Neuronal stem cell (in vitro differentiated cells): ENCODE measurements at places on chromosomes 5 and 9.
A peak's percentile ranks its signal among the peaks of the same experiment; 100 is the strongest.

DNA sequence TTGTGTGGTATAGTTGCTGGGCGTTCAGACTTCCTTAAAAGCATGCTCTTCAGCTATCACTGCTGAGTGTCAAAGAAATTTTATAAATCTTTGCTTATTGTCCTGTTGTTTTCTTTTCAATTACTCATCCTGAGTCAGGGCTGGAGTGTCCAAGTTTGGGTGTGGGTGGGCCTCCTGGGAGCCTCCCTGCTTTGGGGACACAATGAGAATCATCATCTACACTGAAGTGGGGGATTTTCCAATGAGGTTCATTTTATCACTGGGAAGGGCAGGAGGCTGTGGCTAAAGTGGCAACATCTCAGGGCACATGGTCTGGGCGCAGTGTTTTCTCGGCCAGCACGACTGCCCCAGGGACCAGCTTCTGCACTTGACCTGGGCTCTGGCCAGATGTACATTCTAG lies 19.5 kb downstream of the GFPT2 start:
- no peak for DNase-seq

DNA sequence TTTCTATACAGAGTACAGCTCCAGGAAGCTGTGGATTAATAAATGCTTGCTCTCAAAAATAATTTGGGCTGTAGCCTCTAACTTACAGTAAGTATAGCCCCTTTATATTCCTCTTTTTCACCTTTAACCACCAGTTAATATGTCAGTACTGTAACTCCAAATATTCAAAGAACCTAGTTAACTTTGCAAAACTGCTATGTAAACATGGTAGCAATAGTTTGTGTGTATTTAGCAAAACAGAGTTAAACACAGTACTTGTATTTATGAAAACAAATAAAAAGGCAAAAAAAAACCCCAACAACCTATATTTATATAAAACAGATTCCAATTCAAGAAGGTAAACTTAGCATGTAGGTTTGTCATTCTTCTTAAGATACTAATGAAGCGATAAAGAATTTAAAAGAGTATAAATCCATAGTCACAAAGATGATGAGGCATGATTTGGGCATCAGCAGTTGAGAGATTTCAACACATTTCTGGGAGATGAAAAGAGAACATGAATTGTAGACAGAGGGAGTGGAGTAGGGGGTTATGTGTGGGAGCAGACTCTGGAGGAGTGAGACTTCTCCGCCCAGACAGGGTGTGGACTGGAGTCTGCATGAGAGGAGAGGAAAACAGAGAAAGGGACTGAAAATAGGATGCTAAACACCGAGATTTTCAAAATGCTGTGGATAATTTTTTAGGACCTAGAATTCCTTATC lies 47.0 kb upstream of the F2RL1 start:
- DNase-seq: no peak

- DNase-seq: no peak
These were observed 9.0 kb upstream of the IFNA8 start for GRCh38 chr9:21399956-21400355.

- DNase-seq: no peak
These were observed 83.5 kb upstream of the CCL21 start for GRCh38 chr9:34793428-34793827.

DNA sequence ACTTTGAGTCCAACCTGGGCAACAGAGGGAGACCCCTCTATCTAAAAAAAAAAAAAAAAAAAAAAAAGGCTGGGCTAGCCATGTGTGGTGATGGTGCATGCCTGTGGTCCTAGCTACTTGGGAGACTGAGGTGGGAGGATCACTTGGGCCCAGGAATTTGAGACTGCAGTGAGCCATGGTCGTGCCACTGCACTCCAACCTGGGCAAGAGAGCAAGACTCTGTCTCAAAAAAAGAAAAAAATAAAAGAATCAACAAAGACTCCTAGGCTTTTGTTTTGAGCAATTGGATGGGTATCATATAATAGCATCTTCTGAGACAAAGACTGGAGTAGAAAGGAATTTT lies 481.7 kb upstream of the PAPPA start:
- no peak for DNase-seq

DNA sequence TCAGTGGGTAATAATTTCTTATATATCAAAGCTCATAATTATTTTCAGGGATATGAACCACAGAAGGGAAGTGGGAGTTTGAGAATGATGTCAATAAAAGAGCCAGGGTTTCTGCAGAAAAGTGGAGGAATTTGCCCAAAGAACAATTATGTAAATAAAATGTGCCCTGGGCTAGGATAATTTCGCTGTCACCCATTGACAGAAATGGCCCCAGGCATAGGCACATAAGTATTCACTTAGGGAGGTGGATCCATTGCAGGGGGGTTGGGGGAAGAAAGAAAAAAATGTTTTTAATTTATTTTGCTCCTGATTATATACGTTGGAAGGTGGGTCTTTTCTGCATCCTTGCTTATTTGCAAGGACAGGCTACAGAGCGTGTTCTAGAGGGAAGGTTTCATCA lies 135.1 kb upstream of the IRX2 start:
- DNase-seq: no peak

- DNase-seq: no peak
These were observed 131.0 kb downstream of the PBX3 start for GRCh38 chr9:125878164-125878631.

GRCh38 chr5:126398791-126399190 lies 24.4 kb upstream of the GRAMD2B start:
- DNase-seq: no peak

- DNase-seq: no peak
These were observed 100.6 kb upstream of the IER5L start for GRCh38 chr9:129278391-129279237.

- no peak for DNase-seq
These were observed 1185.5 kb upstream of the WWC1 start for GRCh38 chr5:167105941-167106340.

GRCh38 chr9:127166651-127167524 lies 44.5 kb upstream of the ANGPTL2 start:
- DNase-seq: no peak

DNA sequence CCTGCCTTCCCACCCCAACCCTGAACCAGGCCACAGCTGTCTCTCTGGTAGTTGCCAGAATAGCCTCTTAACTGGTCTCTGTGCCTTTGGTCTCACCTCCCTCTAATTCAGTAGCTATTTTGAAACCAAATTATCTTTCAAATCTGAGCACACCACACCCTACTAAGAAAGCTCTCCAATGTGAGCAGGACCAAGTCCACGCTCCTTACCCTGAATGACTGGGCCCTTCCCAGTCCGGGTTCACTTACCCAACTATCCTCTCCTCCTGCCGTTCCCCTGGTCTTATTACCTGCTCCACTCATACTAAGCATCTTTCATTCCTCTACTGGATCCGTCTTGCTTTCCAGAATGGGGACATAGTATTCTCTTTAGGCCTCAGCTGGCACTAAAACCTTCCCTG lies 16.8 kb downstream of the ANKH start:
- DNase-seq: no peak

- no peak for DNase-seq
These were observed 198.1 kb downstream of the NR3C1 start for GRCh38 chr5:143205386-143205785.

GRCh38 chr5:95599252-95599651 lies 20.6 kb upstream of the GPR150 start:
- DNase-seq: no peak

GRCh38 chr9:93541581-93542349 lies 34.6 kb upstream of the PHF2 start:
- no peak for DNase-seq

DNA sequence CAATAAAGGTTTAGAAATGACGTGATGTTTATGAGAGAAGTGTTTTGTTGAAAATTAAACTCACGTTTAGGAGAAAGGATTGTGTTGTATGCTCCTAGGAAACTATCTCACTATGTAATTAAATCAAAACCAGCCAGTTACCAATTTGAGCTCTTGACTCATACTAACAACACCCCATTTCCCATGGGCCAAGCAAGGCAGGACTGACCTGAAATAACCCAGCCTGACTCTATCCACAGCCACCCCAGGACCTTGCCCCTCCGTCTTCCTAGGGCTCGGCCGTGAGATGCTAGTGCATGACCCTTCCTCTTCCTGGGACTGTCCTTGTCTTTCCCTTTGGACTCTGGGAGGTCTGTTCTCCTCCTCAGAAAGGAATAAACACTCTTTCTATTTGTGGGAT lies 16.4 kb downstream of the TLR4 start:
- DNase-seq: no peak

GRCh38 chr5:175092691-175093090 lies 351.3 kb downstream of the DRD1 start:
- no peak for DNase-seq

DNA sequence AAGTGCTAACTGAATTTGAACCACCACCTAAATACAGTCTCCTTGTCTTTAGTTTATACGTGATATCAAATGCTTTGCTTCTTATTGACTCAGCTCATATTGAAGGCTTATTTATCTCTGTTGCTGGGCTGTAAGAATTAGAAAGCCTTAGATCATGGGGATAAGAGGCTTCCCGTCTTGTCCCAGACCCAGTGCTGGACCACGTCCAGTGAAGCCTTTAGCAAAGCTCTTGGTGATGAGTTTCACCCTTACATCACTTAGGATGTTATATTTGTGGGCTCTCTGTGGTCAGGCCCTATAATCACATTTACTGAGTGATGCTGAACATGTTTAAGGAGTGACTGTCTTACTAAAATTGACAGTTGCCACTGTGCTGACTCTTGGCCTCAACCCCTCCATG lies 11.2 kb downstream of the FAM240B start:
- no peak for DNase-seq

GRCh38 chr9:38160613-38161215 lies 91.7 kb upstream of the SHB start:
- peak; percentile 65 for DNase-seq

GRCh38 chr5:67494186-67494855 lies 297.7 kb upstream of the CD180 start:
- no peak for DNase-seq

DNA sequence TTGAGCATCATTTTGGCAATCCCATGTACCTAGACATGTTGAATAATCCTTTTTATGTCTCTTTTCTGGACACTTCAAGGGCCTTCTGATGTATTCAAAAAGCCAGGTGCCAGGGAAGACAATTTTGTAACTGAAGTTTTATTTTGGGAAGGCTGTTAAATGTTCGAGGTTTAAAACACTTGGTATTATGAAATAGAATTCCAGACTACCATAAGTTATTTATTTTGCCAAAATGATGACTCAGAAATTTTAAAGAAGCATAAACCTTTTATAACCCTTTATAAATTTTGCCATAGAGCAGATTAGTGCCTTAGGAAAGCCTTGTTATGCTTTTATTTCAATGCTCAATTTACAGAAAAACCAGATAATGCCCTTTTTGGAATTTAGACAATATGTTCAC lies 30.3 kb upstream of the UHRF2 start:
- no peak for DNase-seq

- DNase-seq: no peak
These were observed 7.0 kb upstream of the MAMDC2 start for GRCh38 chr9:70036641-70037040.

- no peak for DNase-seq
These were observed 124.8 kb upstream of the SLC1A3 start for GRCh38 chr5:36481454-36482120.

DNA sequence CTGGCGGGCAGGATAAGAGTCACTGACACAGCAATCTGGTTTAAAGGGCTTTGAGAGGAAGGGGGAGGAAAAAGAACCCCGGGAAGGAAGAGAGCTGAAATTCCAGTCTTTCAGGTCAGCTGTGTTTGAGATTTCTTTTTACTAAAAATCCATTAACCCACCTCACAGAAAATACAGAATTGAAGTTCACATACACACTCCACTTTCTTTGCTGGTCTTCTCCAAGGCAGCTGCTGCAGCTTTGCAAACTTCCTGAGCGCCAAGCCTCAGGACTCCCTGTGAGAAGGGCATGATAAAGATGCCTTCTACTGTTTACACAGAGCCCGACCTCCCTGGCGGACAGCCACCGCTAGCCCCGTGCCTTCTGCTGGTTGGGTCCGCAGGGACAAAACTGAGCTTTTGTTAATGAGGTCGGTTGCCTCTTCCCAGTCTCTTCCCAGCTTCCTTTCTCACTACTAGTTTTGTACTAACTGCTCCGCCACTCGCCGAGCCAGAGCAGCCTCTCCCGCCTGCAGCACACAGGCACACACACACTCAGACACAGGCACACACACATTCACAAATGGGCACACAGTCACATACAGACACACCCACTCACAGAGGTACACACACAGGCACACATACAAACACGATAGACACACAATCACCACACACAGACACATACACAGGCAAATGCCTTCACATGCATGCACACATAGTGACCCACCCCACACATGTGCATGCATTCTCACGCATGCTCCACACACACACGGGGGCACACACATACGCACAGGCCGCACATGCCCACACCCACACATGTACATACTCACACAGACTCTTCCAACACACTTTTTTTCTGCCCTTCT lies at the start of gene FREM1:
FREM1 (minus strand) TSS at position 468 of the 845 bp plus-strand sequence. CDS start 41,451 bp downstream, outside the sequence.
- peak; percentile 48 for DNase-seq

DNA sequence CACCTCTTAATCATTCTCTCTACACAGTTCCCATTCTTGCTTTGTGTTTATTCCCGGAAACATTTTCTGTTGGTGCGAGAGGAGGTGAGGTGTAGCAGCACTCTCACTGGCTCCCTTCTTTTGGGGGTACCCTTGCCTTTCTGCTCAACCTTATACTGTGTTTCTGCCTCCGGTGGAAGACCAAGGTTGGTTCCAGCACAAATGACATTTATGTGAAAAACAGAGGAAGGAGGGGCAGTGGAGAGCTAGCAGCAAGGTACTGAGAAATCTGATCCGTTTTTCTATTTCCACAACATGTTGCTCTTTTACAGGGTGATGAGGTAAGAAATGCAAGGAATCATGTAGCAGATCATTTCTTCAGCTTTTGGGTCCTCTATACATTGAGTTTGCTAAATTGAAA lies 648.0 kb upstream of the DMAC1 start:
- no peak for DNase-seq

- DNase-seq: no peak
These were observed 101.4 kb downstream of the PPARGC1B start for GRCh38 chr5:149831492-149831891.

DNA sequence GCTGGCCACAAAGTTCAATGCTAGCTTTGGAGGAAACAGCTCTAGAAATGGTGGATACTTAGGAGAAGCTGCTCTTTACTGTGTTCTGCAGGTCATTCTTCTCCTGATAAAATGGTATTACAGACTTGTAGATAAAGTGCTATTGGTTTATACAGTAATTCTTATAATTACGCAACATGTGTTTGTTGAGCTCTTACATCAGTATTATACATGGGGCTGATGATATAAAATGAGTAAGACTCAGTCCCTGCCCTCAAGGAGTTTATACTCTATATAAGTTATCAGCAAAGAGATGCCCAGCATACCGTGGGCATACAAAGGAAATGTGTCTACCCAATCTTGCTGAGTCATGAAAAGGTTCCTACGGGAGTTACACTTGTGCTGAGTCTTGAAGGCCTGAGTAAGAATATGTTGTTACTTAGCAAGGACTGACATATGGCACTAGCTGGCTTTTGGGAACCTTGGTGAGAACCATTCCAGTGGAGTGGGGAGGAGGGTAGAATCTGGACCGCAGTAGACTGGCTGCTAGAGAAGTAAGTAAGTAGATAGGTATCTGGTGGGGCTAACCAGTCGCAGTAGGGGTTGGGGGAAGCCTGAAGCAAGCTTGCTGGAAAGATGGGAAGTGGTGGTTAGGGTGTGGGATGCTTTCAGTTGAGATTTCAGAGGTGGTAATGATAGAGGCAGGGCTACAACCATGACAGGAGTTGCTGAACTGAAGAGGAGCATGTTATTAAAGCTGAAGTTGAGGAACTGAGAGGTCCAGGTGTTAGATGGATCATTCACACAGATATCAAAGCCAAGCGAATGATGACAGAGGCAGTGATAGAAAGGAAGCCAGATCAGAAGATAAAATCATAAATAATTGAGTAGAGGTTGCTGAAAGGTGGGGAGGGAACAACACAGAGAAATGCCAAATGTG lies 11.1 kb upstream of the TTC23L start:
- no peak for DNase-seq
